ENCODE measurements at places on chromosomes 1 and 21.

- no peak for DNase-seq
Measured at GRCh38 chr21:43690346-43690745, 28.6 kb upstream of the PDXK start.

- no peak for DNase-seq
Measured at GRCh38 chr1:231923491-231924041, 297.0 kb downstream of the DISC1 start.

DNA sequence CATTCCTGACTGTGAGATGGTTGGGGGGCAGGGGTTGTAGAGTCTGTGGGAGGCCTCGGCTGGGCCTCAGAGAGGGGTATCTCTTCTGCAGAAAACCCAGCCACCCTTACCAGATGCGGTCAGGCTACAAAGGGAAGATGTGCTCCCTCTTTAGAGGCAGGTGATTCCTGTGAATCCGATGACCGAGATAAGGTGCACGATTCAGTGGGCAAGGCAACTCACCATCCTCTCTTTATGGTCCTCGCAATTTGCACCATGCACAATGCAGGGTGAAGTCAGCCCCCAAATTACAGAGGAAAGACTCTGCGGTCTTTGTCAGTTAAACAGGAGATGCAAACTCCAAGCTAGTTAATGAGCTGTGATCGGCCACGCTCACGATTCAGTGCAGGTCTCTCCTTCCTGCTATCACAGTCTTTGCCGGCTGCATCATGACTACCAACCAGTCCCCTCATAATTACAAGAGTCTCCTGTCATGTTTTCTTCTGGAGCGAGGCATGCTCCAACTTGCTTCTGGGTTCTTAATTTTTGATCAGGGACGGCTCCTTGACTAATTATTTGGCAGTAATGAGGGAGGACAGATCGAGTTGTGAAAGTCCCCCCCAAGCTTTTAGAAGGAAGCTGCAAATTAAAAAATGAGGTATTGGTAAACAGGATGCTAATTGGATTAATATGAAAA is 12.5 kb downstream of the TP73 start:
- no peak for DNase-seq

GRCh38 chr1:39833621-39834385 is 45.1 kb upstream of the BMP8B start:
- DNase-seq, result no peak

DNA sequence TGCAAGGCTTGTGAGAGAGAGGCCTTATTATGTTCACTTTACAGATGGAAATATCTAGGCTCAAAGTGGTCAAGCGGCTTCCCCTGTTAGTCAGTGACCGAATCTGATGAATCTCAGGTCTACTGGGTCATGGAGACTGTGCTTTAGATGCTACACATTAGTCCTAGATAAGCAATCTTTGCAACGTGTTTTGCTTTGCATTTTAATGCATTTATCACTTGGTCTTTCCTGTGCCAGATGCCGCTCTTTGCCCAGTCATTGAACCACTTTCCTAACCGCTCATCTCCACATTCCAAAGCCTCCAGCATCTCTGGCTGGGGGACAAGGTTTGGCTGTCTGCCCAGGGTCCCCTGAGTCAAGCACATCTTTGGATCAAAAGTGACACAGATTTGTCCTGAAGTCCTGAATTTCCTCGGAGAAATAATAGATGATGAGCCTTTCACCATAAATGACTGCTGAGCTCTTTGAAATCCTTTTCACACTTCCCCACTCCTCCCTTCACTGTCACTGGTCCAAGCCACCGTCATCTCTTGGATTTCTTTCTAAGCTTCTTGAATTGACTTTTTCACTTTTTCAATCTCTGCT is 96.0 kb upstream of the USP24 start:
- DNase-seq, result no peak

DNA sequence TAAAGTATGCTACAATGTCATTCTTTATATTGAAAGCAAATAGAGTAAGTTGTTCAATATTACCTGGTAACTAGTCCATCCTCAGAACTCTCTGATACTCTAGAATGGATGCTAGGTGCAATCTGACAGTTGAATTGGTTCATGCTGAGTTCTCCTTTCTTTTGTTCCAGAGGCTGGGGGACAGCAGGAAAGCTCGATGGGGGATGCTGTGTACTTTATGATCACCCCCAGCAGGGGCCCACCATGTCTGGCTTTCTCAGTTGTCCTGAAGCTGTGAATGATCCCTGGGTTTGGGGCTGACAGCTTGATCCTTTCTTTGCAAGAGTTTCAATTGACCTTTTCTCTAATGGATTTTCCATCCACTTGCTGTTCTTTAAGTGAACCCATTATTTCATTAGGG is 22.5 kb downstream of the FMN2 start:
- DNase-seq, result no peak

DNA sequence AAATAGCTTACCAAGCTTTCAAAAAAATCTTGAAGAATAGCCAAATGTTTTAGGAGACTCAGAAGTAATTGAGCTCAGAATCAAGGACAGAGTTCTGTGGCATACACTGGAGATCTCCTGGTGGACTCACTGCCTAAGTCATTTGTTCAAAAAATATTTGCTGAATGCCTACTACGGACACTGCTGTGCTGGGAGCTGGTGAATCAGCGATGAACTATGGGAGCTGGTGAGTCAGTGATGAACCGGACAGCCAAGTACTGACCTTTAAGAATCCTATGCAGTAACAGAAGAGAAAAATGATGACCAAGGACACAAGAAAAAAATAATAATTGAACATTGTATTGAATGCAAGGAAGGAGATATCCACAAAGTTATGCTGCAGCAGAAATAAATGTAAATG is 717.9 kb upstream of the CXADR start:
- peak; percentile 97 for DNase-seq

DNA sequence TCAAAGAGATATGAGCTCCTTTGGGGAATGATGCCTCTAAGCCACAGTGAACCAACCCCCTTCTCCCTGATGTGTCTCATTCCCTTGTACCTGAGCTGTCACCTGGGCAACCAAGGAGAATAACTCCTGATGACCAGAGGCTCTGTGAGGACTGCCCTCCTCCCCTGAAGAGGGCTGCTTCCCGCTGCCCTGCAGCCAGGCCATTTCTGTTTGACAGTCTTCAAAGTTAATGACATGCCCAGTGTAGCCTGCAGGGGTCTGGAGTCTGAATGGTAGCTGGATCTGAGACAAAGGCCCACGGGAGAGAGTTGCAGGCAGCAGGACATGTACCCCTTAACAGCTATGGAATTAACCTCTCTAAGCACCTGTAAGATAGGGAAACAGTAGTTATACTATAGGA is 3.4 kb upstream of the SLFNL1 start:
- DNase-seq, result no peak

- DNase-seq, result no peak
Measured at GRCh38 chr21:29649406-29649814, 290.4 kb downstream of the GRIK1 start.

GRCh38 chr1:5744341-5744740 is 247.9 kb downstream of the NPHP4 start:
- DNase-seq, result no peak

DNA sequence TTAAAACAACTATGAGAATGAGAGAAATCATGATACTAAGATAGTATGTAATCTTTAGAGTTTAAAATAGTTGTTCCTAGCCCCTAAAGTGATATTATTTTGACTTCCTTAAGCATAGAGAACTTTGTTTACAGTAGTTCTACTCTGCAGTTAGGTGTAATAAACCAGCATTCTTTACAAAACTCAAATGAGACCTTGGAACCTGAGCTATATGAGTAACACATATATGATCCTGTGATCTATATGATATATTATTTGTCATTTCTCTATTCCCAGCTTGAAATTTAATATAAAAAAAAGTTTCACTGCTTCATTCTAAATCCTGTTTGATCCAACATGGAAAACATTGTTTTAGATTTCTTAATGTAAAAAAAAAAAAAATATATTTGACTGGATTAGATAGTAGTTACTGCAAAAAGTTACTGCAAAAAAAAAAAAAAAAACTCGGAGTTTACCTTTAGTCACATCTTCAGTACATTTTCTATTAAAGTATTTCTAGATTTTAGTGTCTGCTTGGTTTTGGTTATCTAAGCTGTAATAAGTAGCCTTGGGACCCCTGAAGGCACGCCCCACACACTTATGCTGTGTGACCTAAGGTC is 463.8 kb downstream of the USP25 start:
- DNase-seq, result no peak

- no peak for DNase-seq
Measured at GRCh38 chr1:38672692-38673091, 186.9 kb downstream of the RRAGC start.

GRCh38 chr1:48810740-48811139 is 34.0 kb upstream of the BEND5 start:
- DNase-seq, result no peak

DNA sequence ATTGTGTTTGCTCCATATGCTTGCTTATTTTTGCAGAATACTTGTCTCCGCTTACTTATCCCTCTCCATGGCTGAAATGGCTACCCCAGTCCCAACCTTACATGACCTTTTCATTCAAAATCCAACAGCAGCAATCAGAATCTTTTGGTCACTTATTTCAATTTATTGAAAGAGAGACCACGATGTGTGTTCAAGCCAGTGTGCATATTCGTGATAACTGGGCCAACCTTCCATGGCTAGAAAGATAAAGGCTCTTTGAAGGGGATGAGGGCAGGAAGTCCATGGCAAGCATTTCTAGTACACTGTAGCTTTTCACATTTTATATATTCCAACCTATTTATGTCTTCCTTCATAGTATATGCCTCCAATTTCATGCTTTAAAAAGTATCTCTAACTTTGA is 23.1 kb downstream of the HSD11B1 start:
- DNase-seq, result no peak

DNA sequence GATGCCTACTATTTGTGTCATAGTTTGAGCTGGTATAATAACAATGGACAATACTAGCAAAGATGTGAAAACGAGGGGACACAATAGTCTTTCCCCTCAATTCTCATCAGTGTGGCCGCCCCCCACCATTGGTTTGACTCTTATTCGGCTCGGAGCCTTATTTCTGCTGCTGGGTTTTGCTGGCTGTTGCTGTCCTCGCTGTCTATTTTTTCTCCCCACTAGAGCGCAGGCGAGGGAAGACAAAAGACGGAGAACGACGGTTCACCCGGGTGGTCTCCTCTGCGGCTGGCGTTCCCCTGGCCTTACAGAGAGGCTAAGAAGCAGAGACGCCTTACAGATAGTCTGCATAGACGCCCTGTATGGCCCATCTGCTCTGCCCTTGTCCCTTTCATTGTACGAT is 19.4 kb downstream of the CLIC6 start:
- DNase-seq, result no peak

DNA sequence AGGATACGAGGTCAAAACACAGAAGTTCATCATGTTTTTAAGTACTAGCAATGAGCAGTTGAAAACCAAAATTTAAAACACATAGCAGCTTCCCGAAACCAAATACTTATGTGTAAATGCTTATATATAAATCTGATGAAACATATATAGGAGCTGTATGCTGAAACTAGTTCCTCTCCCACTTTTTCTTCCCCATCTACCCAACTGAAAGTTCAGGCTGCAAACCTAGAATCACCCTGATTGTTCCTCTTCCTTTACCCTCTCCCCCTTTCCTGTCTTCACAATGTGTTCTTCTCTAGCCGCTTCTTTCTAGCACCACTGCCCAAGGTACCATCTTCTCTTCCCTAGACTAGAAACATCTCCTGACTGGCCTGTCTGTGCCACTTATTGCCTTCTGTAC is 90.6 kb downstream of the ST3GAL3 start:
- no peak for DNase-seq

DNA sequence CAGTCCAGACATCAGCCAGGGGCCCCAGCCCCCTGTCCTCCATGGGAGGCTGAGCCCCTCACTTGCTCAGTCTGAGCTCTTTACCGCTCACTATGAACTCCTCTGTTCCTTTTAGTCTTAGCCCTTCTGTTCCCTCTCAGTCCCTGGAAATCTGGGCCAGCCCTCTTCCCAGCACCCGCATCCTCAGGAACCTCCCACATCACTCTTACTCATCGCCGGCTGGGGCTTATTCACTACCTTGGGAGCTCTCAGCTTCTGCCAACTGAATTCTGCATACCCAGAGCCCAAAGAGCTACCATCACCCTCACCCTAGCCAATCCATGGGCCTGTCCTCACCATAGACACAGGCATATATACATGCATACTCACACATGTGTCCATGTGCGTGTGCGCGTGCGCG is 11.5 kb downstream of the KNCN start:
- peak; percentile 58 for DNase-seq

DNA sequence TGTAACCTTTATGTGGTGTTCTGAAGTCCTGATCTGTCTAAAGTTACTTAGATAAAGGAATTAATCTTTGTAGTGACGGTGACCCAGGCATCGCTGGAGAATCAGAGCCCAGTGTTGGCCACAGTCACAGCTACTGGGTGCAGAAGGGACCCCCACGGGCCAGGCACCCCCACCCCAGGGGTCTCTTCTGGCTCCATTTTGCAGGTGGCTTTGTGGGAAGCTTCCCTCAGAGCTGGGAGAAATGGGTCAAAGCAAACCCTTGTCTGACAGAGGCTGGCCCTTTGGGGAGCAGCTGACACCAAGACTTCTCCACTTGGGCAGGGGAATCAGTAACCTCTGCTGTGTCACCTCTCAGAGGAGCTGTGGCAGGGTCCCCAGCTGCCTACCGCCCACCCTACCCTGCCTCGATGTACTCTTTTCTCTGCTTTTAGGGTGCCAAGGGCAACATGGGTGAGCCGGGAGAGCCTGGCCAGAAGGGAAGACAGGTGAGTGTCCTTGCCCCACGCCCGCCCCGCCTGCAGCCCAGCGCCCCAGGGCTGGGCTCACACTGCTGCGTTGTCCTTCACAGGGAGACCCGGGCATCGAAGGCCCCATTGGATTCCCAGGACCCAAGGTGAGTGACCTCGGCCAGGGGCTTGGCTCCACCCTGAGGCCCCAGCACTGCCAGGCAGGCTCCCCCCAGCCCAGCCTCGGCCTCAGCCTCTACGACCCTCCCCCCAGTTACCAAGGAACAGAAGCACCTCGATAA is 17.7 kb downstream of the COL6A2 start:
- DNase-seq, result no peak

GRCh38 chr1:14487671-14488070 is 110.8 kb upstream of the KAZN start:
- DNase-seq, result no peak

- peak; percentile 65 for DNase-seq
Measured at GRCh38 chr1:62725255-62725654, 37.1 kb upstream of the DOCK7 start.

DNA sequence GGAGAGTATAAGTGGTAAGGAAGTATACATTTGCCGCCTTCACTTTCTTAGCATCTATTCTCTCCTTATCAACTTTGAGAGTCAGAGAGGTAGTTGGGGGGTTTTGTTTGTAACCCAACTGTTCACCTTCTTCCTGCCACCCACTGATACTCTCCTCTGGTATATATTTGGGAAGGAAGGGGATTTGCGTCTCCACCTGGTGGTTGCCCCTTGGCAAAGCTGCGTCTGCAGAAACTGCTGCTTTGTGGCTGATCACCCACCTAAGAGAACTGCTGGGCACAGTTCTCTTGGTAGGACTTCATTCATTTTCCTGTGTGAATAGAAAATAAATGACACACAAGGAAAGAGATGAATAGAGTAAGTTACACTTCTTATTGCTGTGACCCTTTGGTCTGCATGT is 87.0 kb downstream of the SYT14 start:
- DNase-seq, result no peak

- peak; percentile 23 for DNase-seq
Measured at GRCh38 chr1:208165659-208166058, 78.5 kb downstream of the PLXNA2 start.

- peak; percentile 1 for DNase-seq
Measured at GRCh38 chr1:157487096-157487495, 65.2 kb downstream of the FCRL5 start.

- no peak for DNase-seq
Measured at GRCh38 chr1:12424793-12425192, 193.2 kb downstream of the DHRS3 start.

- DNase-seq, result peak; percentile 4
Measured at GRCh38 chr1:72439036-72439435, 156.7 kb upstream of the NEGR1 start.

- peak; percentile 90 for DNase-seq
Measured at GRCh38 chr1:193406901-193407300, 220.5 kb upstream of the B3GALT2 start.
